ENCODE measurements at places on chromosomes 2 and 18.

GRCh38 chr2:237355701-237356100 lies 58.3 kb downstream of the COL6A3 start:
- DNase-seq, result no peak

DNA sequence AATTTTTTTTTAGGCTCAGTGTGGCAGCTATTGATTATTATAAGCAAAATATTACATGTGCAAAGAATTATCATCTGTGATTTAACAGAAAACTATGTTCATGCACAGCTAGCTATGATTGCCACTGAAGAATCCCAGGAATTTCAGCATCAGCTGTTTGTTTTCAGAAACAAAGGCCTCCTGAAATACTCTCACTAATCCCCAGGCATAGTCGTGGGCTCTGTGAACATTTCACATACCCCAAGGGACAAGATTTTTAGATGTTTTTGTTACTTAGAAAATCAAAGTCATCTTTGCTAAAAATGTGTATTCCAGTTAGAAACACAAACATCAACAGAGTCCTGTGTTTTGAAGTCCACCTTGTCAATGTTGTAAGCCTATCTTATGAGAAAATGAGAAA lies 156.1 kb downstream of the MYO1B start:
- DNase-seq, result peak; percentile 53

DNA sequence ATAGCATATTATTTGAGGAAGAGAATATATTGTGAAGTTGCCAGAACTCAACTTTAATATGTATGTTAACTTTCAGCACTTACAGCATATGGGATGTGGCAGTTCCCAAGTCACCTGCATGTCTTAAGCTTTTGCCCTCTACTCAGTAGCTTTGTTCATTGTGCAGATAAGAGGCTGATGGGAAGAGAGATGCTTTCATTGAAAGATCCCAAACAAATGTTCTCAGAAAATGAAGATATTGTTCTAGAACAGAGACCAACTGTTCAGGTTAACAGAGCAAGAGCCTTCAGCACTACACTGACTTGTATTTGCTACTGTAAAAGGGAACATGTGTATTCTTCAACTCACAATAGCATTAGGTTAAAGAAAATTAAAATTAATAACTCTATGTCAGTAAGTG lies 28.1 kb downstream of the GAREM1 start:
- DNase-seq, result no peak

- no peak for DNase-seq
Observed at GRCh38 chr2:205177546-205177945, 504.8 kb upstream of the NRP2 start.

Data from HS-5 (cell line).